Stimulated activated CD8-positive, alpha-beta memory T cell treated with anti-CD3 and anti-CD28 coated beads, Interleukin-2, amount 100 ng/mL, for 48 hours (primary cell): ENCODE measurements at places on chromosomes 1 and 21.

DNA sequence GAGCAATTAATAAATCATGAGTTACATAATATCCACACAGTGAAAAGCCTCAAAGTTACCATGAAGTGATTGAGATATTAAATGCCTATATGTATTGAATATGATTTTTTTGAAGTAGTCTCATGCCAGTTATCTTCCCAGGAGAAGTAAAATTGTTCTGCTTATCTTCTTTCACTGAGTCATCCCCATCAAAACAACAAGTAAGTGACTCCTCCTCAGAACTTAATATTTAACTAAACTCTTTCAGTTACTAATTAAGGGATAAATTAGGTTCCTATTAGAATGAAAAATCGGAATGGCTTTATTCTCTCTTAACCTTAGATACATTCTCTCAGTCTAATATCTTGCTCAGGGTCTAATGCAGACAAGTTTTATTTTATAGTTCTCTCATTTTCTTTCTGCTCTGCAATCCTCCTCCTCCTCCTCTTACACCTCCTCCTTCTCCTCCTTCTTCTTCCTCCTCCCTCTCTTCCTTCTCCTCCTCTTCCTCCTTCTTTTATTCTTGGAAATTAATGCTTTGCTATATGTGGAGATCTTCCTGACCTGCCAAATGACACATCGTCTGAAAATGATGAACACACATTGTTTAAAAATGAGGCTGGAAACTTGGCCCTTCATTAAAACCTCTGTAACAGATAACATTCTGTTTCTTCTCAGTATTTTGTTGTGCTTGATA, 110.9 kb downstream of the RUNX1 start:
- DNase-seq: no peak

GRCh38 chr1:109759513-109760334, 4.0 kb downstream of the EPS8L3 start:
- DNase-seq: no peak

- no peak for DNase-seq
Measured at GRCh38 chr1:168324745-168325425, 44.2 kb downstream of the TBX19 start.

- DNase-seq: no peak
Measured at GRCh38 chr1:160607672-160608032, 28.4 kb upstream of the CD84 start.

DNA sequence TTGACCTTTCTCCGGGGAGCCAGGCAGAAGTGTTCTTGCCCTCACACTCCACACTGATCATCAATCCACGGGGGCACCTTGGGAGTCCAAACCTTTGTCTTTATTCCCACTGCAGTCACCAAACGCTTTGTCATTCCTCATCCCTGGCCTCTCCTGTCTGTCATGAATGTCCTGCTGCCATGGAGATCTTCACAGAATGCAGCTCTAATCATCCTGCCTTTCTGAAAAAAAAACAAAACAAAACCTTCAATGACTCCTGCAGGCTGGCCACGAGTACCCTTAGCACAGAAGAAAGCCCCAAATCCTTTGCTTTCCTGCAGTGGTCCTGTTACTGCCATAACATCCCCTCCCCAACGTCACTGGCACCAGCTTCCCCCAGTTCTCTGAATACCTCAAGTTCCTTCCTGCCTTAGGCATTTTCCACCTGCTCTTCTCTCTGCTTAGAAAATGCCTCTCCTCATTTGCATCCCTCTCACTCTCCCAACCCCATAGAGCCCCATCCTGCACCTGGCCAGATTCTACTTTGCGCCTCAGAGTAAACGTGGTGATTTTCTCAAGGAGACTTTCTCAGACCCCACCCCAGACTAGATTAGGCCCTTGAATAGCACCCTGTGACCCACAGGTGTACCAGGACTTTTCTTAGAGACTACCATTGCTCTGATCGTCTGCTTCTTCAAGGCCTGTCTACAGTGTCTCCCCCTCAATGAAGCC, 131.2 kb downstream of the AK5 start:
- DNase-seq: no peak

GRCh38 chr1:15949453-15950245, 26.3 kb downstream of the ZBTB17 start:
- DNase-seq: peak; percentile 92

GRCh38 chr1:234134878-234135277, 230.4 kb downstream of the SLC35F3 start:
- DNase-seq: no peak

- no peak for DNase-seq
Measured at GRCh38 chr1:161784968-161785367, 18.8 kb downstream of the ATF6 start.

- no peak for DNase-seq
Measured at GRCh38 chr1:18945401-18945849, 11.1 kb downstream of the IFFO2 start.

DNA sequence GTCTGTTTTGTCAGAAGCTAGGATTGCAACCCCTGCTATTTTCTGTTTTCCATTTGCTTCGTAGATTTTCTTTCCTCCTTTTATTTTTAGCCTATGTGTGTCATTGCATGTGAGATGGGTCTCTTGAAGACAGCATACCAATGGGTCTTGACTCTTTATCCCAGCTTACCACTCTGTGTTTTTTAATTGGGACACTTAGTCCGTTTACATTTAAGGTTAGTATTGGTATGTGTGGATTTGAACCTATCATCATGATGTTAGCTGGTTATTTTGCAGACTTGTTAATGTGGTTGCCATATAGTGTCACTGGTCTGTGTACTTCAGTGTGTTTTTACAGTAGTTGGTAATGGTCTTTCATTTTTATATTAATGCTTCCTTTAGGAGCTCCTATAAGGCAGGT, 141.5 kb downstream of the DNAH14 start:
- DNase-seq: no peak

DNA sequence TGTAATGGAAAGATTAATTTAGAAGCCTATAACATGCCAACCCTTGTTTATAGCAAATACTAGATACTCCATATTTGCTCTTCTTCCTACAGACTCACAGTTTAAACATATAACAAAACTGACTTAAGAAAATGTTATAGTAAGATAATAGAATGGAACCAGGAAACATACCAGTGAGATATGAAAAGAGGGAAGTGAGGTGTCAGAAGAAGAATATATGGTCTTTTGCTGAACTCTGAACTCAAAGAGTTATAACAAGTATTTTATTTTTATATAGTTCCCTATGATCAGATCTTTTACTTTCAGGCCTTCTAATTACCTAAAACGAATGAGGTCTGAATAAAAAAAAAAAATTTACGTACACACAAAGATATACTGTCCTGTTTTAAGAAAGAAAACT, 20.9 kb downstream of the TMED5 start:
- no peak for DNase-seq

- no peak for DNase-seq
Measured at GRCh38 chr1:15522551-15522950, 1.5 kb downstream of the CASP9 start.

DNA sequence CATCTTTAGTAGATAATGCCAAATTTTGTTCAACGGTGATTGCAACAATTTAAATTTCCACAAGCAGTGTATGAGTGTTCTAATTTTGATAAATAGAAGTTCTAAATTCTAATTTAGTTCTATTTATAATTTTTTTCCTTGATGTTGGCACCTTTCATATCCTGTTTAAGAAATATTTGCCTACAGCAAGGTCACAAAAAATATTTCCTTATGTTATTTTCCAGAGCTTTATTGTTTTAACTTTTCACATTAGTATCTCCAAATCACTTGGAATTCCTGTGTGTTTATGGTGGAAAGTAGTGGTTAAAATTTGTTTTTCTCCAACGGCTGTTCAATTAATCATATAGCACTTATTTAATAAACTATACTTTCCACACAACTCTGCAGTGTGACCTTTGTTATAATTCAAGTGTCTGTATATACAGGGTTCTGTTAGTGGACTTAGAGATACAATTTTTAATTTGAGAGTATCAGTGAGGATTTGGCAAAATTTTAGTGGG, 94.3 kb upstream of the CD55 start:
- no peak for DNase-seq

DNA sequence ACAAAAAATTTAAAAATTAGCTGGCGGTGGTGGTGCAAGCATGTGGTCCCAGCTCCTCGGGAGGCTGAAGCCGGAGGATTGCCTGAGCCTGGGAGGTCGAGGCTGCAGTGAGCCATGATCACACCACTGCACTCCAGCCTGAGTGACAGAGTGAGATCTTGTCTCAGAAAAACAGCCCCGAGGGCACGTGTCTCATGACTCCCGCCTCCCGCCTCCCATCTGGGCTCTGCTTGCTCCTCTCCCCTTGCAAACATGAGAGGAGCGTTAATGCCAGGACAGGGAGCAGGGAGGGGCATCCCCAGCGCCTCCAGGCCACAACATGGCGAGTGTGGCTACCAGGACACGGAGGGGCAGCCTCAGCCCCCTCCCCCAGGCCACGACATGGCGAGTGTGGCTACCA, 28.3 kb downstream of the FAAP20 start:
- DNase-seq: no peak

- DNase-seq: no peak
Measured at GRCh38 chr1:20719261-20719660, 1.5 kb upstream of the KIF17 start.

- no peak for DNase-seq
Measured at GRCh38 chr1:147292012-147292411, 49.5 kb downstream of the CHD1L start.

DNA sequence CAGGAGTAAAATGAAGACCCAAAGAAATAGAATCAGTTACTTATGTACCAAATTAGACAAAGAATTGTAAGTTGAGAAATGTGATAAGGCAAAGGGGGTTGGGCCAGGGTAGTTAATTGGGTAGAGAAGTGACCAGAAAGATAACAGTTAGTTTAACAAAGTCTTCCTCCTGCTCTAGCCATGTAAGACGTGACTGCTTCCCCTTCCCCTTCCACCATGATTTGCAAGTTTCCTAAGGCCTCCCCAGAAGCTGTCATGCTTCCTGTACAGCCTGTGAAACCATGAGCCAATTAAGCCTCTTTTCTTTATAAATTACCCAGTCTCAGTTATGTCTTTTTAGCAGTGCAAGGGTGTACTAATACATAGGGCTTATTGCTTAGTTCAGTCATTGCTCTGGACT, 142.0 kb upstream of the PDE4B start:
- DNase-seq: no peak

GRCh38 chr1:212928323-212929291, 21.7 kb upstream of the VASH2 start:
- DNase-seq: no peak

- DNase-seq: no peak
Measured at GRCh38 chr1:7501084-7501491, 270.0 kb upstream of the VAMP3 start.

GRCh38 chr1:47575855-47576757, 138.3 kb downstream of the FOXD2 start:
- DNase-seq: no peak

- no peak for DNase-seq
Measured at GRCh38 chr1:18009478-18009961, 98.1 kb upstream of the IGSF21 start.

DNA sequence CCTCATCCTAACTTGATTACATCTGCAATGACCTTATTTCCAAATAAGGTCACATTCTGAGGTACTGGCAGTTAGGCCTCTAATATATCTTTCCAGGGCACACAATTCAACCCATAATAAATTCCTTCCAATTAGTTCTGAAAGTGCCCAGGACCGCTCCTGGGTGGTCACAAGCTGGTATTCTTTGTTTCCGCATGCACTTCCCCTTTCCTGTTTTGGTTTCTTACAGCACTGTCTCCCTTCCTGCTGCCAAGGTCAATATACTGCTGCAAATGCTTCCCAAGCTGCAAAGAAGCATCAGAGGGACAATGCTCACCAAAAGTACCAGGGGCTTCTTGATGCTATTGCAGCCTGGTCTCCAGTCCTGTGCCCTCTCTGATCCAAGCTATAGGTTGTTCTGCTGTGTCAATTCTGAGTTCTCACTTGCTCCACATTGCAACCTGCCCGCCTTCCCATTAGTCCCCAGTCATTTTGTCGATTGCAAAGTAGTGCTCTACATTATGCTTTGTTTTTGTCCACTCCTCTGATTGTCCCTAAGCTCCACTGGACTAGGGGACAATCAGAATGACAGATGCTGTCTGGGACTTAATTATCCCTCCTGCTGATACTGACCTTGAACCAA, 13.9 kb upstream of the XPR1 start:
- no peak for DNase-seq

- DNase-seq: no peak
Measured at GRCh38 chr1:230102472-230102871, 35.4 kb downstream of the GALNT2 start.

DNA sequence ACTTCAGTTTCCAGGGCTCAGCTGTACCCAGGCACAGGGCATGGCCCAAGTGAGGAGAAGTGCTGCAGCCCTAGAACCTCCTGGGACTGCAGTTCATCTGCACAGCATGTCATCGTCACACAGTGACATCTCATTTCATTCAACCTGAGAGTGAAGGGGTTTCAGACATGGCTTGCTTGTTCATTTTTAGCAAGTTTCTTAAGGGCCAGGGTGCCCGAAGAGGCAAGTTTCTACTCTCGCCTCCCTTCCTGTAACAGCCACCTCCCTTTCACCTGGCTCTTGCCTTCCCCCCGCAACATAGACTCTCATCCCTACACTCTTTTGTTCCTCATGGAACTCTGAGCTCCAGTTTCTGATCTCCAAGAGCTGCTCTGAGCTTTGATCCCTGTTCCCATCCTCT, 108.1 kb downstream of the C1orf21 start:
- no peak for DNase-seq

DNA sequence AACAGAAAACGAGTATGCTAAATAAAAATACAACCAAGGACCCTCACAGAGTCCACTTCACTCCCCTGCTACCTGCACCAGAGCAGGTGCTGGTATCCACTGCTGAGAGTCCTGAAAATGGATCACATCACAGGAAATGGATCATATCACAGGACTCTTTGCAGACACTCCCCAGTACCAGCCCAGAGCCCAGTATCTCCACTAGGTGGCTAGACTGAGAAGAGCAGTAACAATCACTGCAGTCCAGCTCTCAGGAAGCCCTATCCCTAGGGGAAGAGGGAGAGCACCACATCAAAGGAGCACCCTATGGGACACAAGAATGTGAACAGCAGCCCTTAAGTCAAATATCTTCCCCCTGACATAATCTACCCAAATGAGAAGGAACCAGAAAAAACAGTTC, 28.0 kb downstream of the AGBL4 start:
- no peak for DNase-seq

GRCh38 chr1:26171084-26172072, at the start of gene ZNF593OS:
ZNF593OS (minus strand) TSS chr1:26171832; CDS start chr1:26171661, 171 bp downstream.
- DNase-seq: no peak

- DNase-seq: no peak
Measured at GRCh38 chr1:183593356-183593755, 3.1 kb upstream of the NCF2 start.

DNA sequence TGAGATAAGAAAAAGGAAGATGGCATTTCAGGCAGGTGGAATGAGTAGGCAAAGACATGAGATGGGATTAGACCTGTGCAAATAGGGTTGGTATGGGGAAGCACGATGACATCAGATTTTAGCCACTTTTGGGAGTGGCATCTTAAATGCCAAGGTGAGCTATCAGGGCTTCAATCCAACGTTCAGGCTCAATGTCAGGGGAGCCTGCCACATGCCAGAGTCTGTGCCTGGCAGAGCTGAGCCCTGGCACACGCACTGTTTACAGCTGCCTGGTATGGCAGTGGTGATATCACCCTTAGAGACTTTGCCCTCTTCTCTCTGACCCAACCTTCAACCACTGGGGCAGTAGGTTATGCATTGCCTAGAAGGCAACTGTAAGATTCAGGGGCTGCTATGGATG, 1.1 kb upstream of the GUCA2B start:
- no peak for DNase-seq
